ENCODE measurements at places on chromosomes 2 and 18.

DNA sequence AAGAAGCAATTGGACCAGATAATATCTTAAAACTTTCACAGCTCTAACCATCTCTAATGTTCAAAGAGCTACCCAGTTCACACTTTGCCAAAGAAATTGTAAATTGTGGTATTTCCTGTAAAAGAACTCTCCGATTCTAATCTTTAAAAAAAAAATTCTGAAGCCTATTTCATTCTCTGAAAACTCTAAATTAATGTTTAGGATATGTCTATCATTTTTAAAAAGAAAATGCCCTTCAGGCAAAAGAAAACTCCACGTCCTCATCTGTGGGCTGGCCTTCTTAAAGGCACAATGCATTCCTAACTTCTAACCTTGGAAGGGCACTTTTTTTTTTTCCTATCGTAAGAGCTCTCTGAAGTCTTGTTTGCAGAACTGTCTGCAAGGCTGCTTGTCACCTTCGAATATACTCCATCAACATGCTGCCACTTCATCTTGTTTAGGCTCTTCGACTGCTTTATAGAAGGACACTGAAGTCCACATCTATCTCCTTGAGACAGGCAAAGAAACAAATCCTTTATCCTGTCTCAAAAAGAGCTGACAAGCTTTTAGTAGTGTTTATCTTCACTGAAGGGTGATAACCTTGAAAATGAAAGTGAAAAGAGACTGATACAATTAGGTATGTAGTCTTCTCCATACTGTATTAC is 124.3 kb upstream of the SLC39A10 start:
- DNase-seq = no peak

DNA sequence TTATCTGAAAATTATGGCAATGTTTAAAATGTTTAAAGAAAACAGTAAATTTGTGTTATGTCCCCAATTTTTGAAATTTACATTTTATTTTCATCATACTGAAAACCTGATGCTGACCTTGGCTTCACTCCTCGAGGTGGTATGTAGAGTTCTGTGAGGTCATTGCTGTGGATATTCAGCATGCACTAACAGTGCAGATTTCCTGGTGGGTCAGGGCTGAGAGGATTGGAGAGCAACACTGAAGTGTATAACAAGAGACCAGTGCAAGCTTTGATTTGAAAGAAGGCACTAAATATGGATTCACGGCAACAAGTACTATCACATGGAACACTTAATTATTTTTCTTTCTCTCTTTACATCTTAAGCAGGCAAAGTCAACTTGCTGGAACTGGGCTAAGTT is 134.1 kb downstream of the SLC8A1 start:
- DNase-seq = no peak

DNA sequence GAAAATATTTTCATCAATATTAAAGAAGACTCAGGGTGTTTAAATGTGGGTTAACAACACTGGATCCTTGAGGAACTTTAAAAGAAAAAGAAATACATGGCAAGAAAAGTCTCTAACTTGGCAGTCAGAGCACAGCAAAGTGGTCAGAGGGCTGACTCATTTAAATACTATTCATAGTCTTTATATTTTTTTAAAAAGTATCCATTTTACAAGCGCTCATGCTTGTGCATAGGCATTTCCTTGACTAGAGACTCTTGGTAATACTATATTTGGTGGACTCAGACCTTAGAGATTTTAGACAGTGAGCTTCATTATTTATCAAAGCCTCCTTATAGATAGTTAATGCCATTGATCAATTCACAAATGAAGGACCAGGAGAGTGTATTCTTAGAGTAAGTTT is 110.2 kb downstream of the ABCA12 start:
- no peak for DNase-seq

- no peak for DNase-seq
These were observed 190.6 kb upstream of the SPRED2 start for GRCh38 chr2:65622951-65623535.

DNA sequence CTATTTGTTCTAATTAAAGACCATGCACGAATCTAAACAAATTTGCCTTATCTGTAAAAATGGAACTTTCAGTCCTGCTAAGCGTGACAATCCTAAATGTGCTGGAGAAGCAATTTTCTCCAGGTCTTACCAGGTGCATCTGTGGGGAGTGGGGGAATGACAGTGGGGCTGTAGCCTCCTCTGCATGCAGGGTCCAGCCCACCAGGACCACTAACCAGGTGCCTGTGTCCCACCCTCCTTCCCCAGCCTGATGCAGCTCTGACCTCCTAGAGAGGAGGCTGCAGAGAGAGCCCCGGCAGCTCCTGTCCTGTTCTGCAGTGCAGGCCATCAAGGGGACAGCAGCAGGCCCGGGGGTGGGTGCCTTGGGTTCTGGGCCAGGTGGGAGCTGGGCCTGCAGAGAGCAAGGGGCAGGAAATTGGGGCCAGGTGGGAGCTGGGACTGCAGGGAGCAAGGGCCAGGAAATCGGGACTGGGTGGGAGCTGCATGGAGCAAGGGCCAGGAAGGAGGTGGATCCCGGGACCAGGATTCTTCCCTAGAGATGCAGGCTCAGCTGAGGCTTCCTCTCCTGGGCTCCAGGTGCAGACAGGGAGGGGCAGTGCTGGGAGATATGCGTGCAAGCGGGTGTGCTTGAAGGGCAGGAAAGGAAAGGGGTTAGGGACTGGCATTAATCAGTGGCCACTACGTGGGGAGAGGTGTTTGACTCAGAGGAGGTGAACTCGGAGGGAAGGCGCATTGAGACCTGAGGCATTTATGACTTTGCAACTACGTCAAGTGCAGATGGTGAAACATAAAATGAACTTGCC is 185.3 kb downstream of the ANKRD30B start:
- DNase-seq = no peak

DNA sequence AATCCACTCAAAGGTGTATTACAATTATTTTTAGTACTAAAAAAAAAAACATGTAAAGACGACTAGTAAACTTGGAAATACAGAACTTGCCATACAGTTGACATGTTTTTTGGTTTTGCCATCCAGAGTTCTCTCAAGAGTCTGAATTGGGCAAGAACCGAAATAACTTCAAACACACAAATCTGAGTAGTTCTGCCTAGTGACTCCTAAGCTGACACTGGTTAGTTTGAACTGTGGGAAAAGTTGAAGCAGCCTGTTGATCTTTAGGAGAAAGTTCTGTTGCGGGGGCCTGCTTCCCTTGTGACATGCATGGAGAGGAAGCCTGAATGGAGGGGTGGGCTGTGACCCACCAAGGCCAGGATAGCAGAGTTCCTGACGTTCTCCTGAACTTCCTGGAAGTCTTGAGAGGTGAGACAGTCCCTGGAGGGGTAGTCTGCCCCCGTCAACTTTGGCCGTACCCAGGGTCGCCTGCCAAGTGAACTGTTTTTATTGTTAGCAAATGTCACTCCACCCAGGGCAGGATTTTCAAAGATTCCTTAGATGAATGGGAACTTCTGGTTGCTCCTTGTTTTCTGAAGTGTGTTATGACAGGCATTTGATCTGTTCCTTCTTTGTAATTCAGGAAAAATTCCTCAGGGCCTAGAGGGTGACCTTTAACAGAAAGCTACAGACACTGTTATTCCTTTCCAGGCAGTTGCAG is 85.6 kb upstream of the SPTBN1 start:
- DNase-seq = no peak

DNA sequence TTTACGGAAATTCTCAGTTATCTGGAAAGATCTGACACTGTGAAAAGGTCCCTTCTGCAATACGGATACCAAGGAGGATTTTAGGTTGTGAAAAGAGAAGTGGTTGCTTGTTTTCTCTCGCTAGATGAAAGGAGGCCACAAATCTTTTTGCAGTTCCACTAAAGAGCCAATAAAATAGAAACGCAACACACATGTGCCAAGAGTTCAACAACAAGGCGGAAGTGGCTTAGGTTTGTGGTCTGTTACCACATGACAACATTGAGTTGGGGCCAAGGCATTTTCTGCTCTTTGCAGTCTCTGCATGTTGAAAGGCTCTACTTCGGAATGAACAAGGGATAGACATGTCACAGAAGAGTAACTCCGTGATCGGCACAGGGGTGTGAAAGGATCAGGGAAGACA is 115.7 kb upstream of the OSR1 start:
- DNase-seq = peak; percentile 7

- no peak for DNase-seq
These were observed 242.4 kb downstream of the ARHGAP15 start for GRCh38 chr2:143371616-143372015.

DNA sequence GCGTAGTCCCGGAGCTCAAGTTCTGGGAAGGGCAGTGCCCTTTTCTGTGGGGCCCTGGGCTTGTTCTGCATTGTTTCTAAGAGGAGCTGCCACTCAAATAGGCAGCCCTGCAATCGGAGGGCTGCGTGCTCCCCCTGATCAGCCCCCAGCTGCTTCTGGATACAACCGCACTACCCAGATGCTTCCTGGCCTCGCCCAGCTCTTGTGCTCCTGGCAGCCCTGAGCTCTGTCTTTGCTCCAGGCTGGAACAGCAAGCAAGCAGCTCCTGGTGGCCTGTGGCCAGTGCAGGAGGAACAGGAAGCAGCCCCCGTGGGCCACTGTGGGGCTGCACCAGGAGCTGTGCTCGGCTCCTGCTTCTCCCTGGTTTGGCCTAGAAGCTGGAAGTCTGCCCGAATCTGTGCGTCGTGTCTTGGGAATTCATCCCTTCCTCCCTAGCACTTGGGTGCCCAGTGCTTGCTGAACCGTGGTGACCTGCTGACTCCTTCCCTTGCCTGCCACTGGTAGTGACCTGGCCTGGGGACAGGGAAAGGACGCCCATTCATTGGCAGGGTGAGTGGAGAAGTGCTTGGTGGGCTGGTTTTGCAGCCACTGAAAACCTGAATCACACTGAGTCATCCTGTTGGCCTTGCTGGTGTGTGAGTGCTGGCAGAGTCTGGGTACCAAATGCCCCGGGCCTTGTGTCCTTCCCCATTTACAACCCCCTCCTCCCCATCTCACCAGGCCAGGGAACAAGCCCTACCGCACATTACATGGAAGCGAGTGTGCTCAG is 27.3 kb upstream of the NTSR2 start:
- no peak for DNase-seq

DNA sequence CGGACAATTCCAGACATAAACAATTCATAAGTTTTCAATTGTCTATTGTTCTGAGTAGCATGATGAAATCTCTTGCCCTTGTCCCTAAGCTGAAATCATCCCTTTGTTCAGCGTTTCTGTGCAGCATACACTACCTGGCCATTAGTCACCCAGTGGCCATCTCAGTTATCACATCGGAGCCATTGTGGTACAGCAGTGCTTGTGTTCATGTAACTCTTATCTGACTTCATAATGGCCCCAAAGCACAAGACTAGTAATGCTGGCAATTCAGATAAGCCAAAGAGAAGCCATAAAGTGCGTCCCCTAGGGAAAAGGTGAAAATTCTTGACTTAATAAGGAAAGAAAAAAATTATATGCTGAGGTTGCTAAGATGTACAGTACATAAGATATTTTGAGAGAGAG is 127.2 kb downstream of the FHOD3 start:
- DNase-seq = no peak

GRCh38 chr2:239113171-239113570 is 265.3 kb downstream of the TWIST2 start:
- DNase-seq = no peak

DNA sequence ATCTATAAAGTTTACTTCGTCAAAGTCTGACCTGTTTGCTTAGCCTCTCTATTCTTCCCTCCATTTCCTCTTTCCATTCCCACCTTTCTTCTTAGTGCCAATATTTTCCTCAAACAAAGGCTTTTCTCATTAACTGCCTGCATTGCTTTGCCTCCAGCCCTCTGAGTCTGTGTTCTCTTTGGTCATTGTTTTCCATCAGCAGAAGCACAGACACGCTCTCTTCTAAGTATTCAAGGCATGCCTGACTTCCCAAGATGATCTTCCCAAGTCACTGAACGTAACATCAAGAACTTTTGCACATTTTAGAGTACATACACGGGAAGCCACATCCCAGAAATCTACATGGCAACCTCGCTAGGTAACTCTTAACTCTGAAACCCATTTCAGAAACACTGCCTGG is 32.6 kb upstream of the ANXA4 start:
- DNase-seq = no peak

GRCh38 chr2:121944072-121944831 is 188.8 kb downstream of the TSN start:
- DNase-seq = no peak

DNA sequence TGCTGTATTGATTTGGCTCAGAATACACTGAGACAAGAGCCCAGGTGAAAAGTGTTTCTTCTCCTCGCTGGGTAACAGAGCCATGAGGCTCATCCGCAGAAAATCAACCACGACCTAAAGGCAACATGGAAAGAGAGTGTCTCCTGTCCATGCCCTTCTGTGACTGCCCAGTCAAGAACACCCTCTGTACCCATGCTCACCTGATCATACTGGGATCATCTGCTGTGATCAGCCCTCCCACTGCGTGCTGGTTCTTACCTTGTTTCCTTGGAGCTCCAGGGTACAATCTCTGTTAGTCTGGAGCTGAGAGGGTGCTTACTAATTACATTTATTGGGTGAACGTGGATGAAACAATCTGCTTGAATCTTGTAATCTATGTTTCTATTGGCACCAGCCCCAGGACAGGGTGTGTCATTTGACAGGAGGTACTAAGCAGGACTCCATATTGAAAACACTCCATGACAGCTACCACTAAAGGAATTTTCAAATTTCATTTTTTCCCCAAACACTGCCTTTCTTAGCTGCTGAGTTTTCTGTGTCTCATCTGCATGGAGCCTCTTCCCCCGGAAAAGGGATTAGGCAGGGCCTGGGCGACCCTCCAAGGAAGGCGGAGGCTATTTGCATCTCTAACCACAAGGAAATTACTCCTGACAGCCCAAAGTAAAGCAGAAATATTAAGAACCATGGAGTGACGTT is 39.7 kb upstream of the GRP start:
- no peak for DNase-seq

GRCh38 chr18:58721566-58722239 is 50.4 kb downstream of the MALT1 start:
- DNase-seq = no peak

DNA sequence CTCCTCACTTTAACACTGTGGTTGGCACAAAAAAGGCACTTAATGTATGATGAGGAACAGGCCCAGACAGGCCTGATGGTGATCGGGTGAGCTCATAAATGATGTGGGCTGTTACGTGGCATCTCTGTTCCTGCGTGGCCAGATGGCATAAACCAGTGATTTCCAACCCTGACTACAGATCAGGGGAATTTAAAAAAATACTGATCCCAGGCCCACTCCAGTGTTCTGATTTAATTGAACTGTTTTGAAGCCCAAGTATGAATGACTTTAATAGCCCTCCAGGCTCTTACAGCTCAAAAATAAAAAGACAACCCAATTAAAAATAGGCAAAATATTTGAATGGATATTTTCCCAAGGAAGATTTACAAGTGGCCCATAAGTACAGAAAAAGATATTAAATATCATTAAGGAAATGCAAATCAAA is 48.2 kb downstream of the LIPG start:
- DNase-seq = no peak

GRCh38 chr2:158243392-158243791 is 141.7 kb downstream of the UPP2 start:
- DNase-seq = no peak

GRCh38 chr2:136443661-136444060 is 321.7 kb upstream of the THSD7B start:
- no peak for DNase-seq

DNA sequence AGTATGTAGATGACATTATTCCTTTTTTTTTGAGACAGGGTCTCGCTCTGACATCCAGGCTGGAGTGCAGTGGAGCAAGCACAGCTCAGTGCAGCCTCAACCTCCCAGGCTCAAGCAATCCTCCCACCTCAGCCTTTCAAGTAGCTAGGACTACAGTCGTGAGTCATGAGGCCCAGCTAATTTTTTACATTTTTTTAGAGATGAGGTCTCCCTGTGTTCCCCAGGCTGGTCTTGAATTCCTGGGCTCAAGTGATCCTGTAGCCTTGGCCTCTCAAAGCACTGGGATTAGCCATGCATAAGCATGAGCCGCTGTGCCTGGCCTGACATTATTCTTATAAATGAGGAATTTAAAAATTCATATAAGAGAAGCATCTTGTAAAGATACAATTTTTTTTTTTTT is 86.9 kb downstream of the FAM117B start:
- DNase-seq = no peak
